ENCODE measurements at places on chromosomes 2 and 18.

DNA sequence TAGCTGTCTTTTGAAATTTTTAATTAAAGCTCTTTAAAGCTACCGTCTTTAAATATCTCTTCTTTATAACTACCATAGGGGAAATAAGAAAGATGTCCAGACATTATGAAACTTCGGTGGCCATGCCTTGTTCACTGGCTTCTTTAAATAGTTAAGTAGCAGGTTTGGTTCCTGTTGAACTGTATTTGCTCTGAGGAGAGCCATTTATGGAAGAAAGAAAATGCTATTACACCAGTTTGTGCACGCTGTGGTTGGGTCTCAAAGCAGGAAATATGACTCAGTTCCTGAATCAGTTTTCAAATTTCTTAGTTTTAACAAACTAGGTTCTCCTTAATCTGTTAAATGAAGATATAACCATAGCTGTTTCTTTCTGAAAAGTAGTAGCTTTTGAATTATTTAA lies 12.2 kb downstream of the ARPC2 start:
- peak overlapping the region; percentile 63 for H3K27ac ChIP-seq
- no peak overlapping the region for H3K4me3 ChIP-seq
- DNase-seq, result peak; percentile 58

GRCh38 chr18:50790241-50790640 lies 29.6 kb downstream of the MRO start:
- DNase-seq, result no peak
- no peaks in the 10 kb centered on the region for H3K27me3 ChIP-seq
- H3K27ac ChIP-seq, result no peak overlapping the region
- H3K4me3 ChIP-seq, result no peak overlapping the region
- no peaks in the 10 kb centered on the region for H3K36me3 ChIP-seq

GRCh38 chr2:107430006-107430405 lies 396.7 kb upstream of the RGPD4 start:
- no peak overlapping the region for H3K27ac ChIP-seq
- H3K4me1 ChIP-seq, result no peaks in the 10 kb centered on the region
- no peak for DNase-seq
- no peak overlapping the region for H3K4me3 ChIP-seq
- H3K27me3 ChIP-seq, result no peaks in the 10 kb centered on the region

- no peaks in the 10 kb centered on the region for H3K27me3 ChIP-seq
- H3K4me1 ChIP-seq, result peaks cover 64% of the 10 kb centered on the region
- no peaks in the 10 kb centered on the region for H3K36me3 ChIP-seq
- H3K27ac ChIP-seq, result peak overlapping the region; percentile 83
- DNase-seq, result no peak
Measured at GRCh38 chr18:13375302-13376255, 157.0 kb downstream of the LDLRAD4 start.

GRCh38 chr2:121136323-121136722 lies 148.7 kb downstream of the TFCP2L1 start:
- H3K4me1 ChIP-seq, result no peaks in the 10 kb centered on the region
- H3K27me3 ChIP-seq, result no peaks in the 10 kb centered on the region
- no peak overlapping the region for H3K27ac ChIP-seq
- no peak overlapping the region for H3K4me3 ChIP-seq
- H3K36me3 ChIP-seq, result no peaks in the 10 kb centered on the region

DNA sequence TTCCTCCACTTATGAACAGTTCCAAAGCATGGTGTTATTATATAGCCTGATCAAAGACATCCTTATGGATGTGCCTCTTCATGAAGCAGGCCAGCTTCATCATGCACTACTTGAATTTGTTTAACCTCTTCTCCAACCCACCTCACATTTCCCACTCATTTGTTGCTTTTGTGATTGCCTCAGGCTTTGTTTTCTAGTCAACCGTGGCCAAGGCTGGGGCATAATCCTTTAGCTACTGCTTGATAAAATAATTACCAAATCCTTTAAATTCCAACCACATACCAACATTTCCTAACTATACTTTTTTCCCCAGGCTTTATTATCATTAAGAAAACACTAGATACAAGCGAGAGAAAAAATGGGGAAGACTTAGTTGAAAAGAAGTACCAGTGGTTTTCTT lies 39.6 kb upstream of the SCN1A start:
- H3K27ac ChIP-seq, result no peak overlapping the region
- DNase-seq, result no peak
- no peak overlapping the region for H3K4me3 ChIP-seq
- no peaks in the 10 kb centered on the region for H3K27me3 ChIP-seq
- H3K36me3 ChIP-seq, result no peaks in the 10 kb centered on the region

DNA sequence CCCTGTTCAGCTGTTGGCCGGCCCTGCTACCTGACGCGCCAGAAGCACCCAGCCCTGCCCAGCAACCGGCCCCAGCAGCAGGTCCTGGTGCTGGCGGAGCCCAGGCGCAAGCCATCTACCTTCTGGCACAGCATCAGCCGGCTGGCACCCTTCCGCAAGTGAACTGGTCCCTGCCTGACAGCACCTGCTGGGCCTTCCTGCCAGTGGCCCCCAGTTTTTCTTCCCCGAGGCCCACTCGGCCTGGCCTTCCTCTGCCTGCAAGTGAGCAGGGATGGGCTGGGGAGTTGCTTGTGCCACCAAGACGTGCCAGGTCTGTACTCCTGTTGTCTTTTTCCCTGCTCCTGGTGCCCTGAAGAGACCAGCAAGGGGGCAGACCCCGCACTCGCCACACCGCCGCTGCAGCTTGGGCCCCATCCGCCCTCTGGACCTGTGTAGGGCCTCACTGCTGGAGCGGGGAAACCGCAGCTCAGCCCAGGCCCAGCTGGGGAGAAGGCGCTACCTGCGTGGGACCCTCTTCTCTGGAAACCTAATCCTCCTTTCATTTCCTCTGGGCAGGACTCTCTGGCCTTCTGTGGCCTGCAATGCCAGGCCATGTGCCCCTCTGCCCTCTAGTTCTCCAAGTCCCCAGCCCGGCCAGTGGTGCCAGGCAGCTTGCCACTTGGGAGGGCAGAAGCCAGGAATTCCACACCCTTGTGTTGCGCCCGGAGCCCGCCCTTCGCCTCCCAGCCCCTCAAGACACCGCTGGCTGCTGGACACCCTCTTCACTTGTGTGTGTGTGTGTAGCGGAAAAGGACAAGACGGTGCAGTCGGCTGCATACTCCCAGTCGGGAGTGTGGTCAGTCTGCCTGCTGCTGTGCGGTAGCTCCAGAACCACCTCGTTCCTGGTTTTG lies 47.0 kb downstream of the FAM168B start:
- no peak overlapping the region for H3K4me3 ChIP-seq
- H3K36me3 ChIP-seq, result peaks cover 2% of the 10 kb centered on the region
- H3K27me3 ChIP-seq, result no peaks in the 10 kb centered on the region
- H3K4me1 ChIP-seq, result peaks cover 10% of the 10 kb centered on the region
- DNase-seq, result no peak

DNA sequence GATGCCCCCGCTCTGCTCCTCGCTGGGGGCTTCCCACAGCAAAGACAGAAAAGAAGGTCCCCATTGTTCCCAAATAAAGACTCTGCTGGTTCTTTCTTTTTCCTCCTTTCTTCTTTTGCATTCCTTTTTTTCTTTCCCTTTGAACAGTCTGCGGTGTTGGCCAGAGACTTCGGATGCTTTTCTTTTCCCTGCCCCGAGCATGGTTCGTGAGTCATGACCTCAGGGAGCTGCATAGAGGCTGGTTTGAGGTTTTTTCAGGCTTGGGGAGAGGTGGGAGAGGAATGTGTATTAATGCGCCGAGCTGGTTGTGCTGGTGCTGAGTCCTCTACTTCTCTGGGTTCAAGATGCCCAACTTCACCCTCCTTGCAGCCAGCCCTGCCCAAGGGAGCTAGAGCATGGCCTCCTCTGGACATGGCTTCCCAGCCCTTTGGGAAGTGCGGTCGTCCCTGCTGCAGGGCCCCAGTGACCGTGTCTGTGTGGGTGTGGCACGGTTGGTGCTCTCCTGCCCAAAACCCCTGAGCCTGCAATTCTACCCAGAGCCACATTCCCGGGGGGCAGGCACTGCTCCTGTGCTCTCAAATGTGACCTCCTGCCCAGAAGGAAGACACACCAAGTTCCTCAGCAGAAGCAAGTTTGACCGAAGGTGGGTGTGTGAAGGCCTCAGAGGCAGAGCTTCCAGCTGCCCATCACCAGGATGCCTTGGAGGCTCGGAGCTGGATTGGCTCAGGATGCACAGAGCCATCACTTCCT lies 9.0 kb upstream of the ARHGEF4 start:
- peaks cover 11% of the 10 kb centered on the region for H3K4me1 ChIP-seq
- no peak overlapping the region for H3K27ac ChIP-seq
- no peaks in the 10 kb centered on the region for H3K27me3 ChIP-seq
- H3K36me3 ChIP-seq, result no peaks in the 10 kb centered on the region
- no peak for DNase-seq

DNA sequence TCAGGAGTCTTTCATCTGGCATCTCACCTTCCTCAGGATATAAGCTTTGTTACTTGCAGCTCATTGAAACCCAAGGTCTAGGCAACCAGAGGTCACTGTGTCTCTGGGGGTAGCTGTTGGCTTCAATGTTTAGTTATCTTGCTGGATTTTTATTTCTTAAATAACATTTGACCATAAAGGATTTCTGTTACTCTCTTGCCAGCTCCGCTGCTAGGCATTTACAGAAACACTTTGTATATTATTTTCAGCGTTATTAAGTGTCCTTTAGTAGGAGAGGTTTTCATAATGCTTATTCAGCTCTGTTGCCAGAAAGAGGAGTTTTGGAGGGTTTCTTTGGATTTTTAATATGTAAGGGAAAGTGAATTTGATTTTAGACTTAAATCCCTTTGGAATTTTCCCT lies 61.4 kb downstream of the QPCT start:
- DNase-seq, result no peak
- H3K4me1 ChIP-seq, result no peaks in the 10 kb centered on the region
- no peaks in the 10 kb centered on the region for H3K27me3 ChIP-seq

GRCh38 chr18:49698525-49699025 lies 114.8 kb downstream of the ACAA2 start:
- no peak overlapping the region for H3K27ac ChIP-seq
- H3K4me1 ChIP-seq, result no peaks in the 10 kb centered on the region
- H3K27me3 ChIP-seq, result no peaks in the 10 kb centered on the region
- no peak for DNase-seq

- H3K4me1 ChIP-seq, result no peaks in the 10 kb centered on the region
- no peak overlapping the region for H3K4me3 ChIP-seq
- peak; percentile 11 for DNase-seq
- no peaks in the 10 kb centered on the region for H3K36me3 ChIP-seq
- H3K27me3 ChIP-seq, result no peaks in the 10 kb centered on the region
Measured at GRCh38 chr18:70499218-70499691, 210.4 kb downstream of the SOCS6 start.

- no peaks in the 10 kb centered on the region for H3K27me3 ChIP-seq
- H3K4me1 ChIP-seq, result no peaks in the 10 kb centered on the region
- no peak overlapping the region for H3K4me3 ChIP-seq
- no peak overlapping the region for H3K27ac ChIP-seq
Measured at GRCh38 chr18:40019797-40020392, 1935.1 kb upstream of the PIK3C3 start.

- DNase-seq, result no peak
- no peaks in the 10 kb centered on the region for H3K36me3 ChIP-seq
- H3K27ac ChIP-seq, result no peak overlapping the region
- H3K4me1 ChIP-seq, result no peaks in the 10 kb centered on the region
Measured at GRCh38 chr2:9826208-9826607, 17.1 kb upstream of the TAF1B start.

- H3K4me1 ChIP-seq, result no peaks in the 10 kb centered on the region
- no peak overlapping the region for H3K4me3 ChIP-seq
- H3K36me3 ChIP-seq, result no peaks in the 10 kb centered on the region
- DNase-seq, result no peak
- H3K27me3 ChIP-seq, result no peaks in the 10 kb centered on the region
- H3K27ac ChIP-seq, result no peak overlapping the region
Measured at GRCh38 chr18:48798334-48799245, 152.2 kb downstream of the SMAD7 start.

DNA sequence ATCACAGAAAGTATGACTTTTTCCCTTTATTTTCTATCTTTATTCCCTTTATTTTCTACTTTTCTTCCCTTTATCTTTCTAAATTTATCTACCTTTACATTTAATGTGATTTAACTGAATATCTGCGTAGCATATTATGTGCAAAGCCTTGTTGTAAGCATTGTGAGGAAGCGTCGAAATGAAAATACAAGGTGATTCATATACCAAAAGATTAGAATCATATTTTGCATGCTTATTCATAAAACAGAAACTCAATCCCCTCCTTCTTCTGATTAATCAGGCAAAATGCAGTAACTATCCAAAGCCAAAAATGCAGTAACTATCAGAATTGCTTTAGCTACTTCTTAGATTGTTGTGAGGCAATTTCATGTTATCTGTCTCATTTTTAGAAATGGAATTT lies 393.0 kb downstream of the CDH19 start:
- H3K4me3 ChIP-seq, result no peak overlapping the region
- H3K27ac ChIP-seq, result no peak overlapping the region
- H3K36me3 ChIP-seq, result no peaks in the 10 kb centered on the region
- no peaks in the 10 kb centered on the region for H3K4me1 ChIP-seq

DNA sequence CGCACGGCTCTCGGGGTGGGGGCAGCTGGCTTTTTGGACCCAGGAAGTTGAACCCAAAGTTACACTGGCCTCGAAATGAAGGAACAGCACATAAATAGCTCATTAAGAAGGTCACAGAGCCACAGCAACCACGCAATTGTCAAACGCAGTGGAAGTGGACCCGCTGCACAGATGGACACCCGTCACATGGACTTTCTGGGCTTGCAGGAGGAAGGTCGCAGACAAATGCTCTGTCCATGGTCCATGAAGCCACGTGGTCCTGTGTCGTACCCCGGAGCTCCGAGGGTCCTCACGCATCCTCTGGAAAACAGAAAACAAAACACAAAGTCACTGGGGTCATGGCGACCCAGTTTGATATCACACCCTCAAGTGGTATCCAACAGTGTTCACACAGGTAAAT lies 308.1 kb upstream of the SALL3 start:
- DNase-seq, result no peak
- no peak overlapping the region for H3K4me3 ChIP-seq
- H3K27ac ChIP-seq, result no peak overlapping the region
- no peaks in the 10 kb centered on the region for H3K36me3 ChIP-seq
- no peaks in the 10 kb centered on the region for H3K4me1 ChIP-seq
- no peaks in the 10 kb centered on the region for H3K27me3 ChIP-seq

DNA sequence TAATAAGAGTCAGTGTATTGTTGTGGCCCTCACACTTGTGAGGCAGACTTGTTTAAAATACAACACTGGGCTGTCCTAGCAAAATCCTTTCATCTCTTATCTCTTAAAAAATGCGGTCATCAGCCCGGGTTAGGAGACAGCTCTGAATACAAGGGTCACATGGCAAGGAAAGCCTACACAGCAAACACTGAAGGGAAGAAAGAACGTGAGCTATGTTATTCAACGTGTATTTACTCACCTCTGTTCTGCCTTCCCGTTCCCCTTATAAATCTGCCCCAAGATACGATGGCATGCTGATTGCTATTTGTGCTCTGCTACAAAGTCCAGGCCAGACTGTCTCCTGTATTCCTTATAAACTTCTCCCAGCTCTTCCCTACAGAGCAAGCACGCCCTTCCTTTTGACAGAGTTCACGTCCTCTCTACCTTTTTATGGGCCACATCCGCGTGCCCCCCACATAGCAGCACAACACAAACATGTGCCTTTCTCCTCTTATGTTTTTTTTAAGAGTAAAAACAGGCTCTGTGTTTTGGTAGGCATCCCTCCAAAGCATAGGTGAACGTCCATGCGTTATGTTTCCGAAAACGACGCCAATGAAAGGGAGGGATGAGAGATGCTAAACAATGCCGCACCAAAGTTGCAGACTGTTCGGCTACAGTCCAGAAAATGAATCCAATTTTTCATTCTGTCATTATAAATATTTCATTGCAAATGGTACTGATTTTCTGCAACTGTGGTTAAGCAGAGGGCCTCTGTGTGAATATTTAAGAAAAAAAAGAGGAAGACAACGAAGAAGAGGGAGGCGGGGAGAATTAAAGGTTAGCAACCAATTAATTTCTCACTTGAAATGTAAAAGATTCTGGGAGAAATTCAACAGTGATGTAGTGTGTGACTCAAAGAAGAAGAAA lies 274.7 kb downstream of the ZNF521 start:
- no peak overlapping the region for H3K4me3 ChIP-seq
- DNase-seq, result no peak
